ENCODE measurements at places on chromosomes 4 and X.
A peak's percentile ranks its signal among the peaks of the same experiment; 100 is the strongest.

- DNase-seq = no peak
Measured at GRCh38 chr4:26459054-26459755, 31.1 kb downstream of the CCKAR start.

- no peak for DNase-seq
Measured at GRCh38 chr4:112325530-112325929, 28.4 kb downstream of the ALPK1 start.

DNA sequence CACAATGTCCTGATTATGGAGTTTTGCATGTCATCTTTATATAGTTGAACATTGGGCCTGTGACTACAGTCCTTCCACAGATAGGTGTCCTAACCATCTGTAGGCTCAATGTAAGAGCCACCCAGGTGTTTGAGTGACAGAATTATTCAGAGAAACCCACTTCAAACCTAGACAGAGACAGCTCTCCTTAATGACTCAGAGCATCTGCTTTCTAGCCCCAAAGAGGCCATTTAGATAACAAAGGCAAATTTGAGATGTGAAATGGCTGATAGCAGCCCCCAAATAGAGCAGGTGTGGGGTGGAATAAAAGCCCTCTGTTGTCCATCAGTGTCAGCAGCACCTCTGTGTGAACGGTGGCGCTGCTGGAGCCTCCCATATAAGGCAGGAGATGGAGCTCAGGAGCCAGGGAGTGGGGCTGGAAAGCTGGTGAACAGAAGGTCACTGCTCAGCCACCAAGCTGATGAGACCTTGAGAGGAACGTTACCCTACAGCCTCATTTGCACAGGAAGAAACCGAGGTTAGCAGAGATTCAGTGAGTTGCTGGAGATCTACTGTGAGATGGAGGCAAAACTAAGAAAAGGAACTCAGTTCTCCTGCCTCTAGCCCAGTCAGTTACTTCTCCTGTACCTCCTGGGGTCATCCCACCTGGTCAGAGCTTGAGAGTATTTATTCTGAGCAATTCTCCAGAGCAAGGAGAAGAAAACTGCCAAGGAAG lies 153.3 kb upstream of the LNX1 start:
- DNase-seq = no peak

DNA sequence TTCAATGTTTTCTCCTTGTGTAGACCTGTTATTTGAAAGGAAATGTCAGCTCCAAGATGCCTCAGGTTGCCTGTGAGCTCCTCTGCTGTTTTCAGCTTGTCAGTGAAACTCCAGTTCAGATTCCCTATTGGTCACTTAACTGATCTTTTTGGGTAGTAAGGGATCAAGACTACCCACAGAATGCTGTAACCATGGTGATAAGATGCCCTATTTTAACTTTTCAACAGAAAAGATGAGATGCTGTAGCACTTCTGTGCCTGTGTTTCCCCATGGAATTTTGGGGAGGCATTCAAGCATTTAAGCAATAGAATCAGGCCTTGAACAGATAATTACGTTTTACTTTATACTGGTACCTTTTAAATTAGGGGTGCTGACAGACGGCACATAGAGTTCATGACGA lies 106.6 kb upstream of the H2AZ1 start:
- DNase-seq = no peak

- no peak for DNase-seq
Measured at GRCh38 chr4:90162566-90162965, 35.4 kb downstream of the CCSER1 start.

DNA sequence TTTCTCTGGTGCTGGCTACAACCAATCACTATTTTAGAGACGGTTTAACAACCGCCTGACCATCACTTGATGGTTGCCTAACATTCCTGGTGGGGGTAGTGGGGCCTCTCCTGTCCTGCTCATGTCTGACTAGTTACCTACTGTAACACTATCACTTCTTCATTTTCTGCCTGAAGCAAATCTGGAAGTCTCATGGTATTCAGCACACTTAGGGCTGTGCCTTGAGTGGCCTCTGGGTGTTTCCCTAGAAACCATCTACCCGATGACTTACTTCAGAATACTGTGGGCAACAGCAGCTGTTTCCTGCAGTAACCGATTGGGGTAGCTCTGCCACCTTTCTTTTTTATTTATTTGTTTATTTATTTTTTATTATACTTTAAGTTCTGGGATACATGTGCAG lies 880.1 kb upstream of the INTU start:
- no peak for DNase-seq

GRCh38 chrX:20974326-20974725 lies 399.9 kb upstream of the CNKSR2 start:
- no peak for DNase-seq

GRCh38 chrX:132101799-132102198 lies 26.0 kb downstream of the FRMD7 start:
- DNase-seq = no peak

GRCh38 chr4:98248934-98249333 lies 12.2 kb upstream of the RAP1GDS1 start:
- DNase-seq = no peak

GRCh38 chr4:123055943-123056342 lies 133.5 kb upstream of the NUDT6 start:
- no peak for DNase-seq

DNA sequence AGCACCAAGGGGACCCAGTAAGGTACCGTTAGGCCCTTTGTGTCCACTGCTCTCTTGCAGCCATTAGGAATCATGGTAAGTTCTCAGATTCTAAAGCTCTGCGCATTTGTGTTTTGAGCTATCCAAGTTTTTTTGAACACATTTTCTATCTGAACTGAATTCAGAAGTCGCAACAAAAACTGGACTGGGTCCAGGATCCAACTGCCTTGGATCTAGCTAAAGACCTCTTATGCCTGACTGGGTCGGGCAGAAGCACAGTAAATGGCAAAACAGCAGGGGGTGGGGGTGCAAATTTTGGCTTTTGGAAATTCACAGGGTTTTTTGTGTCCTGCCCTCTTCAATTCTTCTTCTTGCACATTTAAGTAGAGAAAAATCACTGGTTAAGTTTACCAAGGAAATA lies 30.0 kb downstream of the RCHY1 start:
- no peak for DNase-seq

- no peak for DNase-seq
Measured at GRCh38 chr4:74100531-74100930, 1.5 kb upstream of the CXCL2 start.

DNA sequence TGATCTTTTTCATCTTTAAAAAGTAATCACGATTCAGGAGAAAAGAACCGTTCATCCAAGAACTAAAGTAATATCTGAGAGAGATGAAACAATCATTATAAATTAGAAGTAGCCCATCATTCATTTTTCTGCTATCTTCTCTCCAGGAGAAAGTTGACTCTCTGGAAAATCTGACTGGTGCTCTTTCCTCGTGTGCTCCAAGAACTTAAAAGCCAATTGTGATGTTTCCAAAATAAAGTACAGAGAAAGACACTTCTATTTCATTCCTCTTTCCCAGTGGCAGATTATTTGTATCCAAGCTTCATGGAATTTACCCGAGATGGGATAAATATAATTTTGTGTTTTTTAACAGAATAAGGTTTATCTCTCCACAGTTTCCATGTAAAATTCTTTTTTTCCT lies 212.5 kb upstream of the NOCT start:
- DNase-seq = no peak

- no peak for DNase-seq
Measured at GRCh38 chr4:79757600-79757999, 315.4 kb downstream of the ANTXR2 start.

DNA sequence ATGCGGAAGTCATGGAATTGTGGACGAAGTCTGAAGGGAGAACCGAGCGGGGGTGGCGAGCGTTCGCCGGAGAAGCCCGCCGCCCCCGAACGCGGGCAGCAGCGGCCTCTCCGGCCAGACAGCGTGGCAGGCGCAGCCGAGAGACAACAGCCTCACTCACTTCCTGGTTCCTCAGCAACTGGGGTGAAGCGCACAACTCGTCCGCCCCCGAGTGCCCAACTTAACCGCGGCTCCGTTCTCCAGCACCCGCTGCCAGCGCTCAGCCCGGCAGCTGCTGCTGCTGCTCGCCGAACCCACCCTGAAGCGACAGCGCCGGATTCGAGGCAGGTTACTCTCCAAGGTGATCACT lies 68.0 kb downstream of the NOCT start:
- DNase-seq = peak; percentile 18

- DNase-seq = no peak
Measured at GRCh38 chr4:6235012-6235411, 34.6 kb upstream of the WFS1 start.

DNA sequence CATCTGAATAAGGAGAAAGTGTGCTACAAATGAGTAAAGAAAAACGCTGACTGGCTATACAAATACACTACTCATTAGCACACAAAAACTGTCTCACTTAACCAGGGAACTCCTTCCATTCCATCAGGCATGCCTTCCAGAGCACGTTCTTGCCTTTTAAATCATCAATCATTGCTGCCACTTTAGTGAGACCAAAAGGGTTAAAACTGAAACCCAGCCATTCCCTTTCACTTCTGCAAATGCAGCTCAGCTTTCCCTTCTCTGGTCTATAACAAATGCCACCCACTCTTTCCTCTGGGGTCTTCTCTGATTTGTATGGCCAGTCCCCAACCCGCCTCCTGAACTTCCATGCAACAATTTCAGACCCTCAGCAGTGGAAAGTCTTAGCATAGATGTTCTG lies 231.5 kb downstream of the TRIML1 start:
- DNase-seq = no peak

DNA sequence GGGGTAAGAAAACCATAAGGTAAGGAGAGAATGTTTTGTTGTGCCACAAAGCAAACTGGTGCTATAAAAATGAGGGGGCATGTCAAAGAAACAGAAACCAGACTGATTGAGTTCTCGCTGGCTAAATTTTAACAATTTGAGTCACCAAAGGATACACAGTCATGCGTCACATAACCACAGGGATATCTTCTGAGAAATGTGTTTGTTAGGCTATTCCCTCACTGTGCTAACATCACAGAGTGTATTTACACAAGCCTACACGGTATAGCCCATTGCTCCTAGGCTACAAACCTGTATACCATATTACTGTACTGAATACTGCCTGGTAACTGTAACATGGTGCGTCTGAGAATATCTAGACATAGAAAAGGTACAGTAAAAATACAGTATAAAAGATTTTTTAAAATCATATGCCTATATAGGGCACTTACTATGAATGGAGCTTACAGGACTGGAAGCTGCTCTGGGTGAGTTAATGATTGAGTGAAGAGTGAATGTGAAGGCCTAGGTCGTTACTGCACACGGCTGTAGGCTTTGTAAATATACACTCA lies 50.1 kb downstream of the FBXW7 start:
- no peak for DNase-seq

DNA sequence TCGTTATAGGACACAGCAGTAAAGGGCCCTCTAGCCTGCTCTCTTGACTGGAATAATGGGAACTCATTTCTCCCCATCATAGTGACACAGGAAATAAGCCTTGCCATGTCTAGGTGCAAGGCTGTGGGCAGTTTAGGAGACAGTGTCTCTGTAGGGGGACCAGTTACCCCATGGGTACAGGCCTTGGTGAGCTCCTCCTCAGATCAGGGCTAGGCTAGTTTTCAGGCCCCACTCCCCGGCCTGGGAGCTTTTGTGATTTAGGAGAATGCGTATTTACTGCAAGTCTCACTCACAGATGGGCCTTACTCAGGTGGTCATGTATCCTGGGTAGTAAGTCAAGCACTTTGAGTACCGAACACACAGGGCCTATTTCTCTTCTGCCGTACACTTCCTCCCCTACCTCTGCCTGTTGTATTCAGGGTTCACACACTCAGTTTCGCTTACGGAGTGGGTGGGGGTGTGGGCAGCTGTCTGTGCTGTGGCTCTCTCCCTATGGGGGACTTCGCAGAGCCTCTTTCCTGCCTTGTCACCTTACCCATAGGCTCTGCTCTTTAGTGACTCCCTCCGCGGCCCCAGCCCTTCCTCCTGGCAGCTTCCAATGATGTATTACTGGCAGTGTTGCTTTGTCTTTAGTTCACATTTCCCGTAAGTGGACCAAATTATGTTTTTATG lies 34.2 kb downstream of the FAM193A start:
- DNase-seq = no peak

DNA sequence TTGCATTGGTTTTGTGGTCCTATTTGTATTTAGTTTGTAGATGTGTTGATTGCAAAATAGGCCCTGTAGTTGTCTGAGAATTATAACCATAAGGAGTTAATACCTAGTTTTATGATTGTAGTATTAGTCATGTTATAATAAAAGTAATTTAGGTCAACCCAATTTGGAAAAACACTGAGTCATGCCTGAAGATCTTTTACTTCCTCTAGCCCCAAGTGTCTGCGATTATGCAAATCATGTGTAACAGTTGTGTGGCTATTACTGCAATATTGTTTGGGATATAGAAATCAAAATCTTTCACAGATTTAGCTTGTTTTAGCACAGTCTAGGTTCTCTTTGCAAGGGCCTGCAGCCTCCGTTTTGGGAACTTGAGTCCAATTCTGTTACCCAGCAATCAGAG lies 12.6 kb downstream of the SRD5A3 start:
- DNase-seq = no peak

DNA sequence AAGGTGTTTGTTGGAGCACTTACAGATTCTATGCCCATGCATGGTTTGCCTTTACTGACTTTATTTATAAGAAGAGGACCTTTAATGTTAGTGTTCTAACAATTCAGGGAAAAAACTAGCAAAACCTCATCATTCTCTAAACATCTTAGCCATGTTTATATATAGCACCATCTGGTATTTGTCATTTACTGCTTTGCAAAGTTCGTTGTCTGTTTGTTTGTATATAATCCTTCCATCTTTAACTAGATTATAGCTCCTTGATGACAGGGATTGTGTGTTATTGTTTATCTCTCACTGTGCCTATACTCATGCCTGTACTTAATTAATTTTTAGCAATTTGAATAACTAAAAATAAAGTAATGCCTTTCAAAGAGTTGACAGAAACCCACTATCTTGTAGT lies 170.6 kb upstream of the PACRGL start:
- no peak for DNase-seq

- DNase-seq = no peak
Measured at GRCh38 chrX:57445076-57445475, 146.7 kb upstream of the ZXDB start.

GRCh38 chr4:109989044-109989443 lies 76.4 kb downstream of the EGF start:
- DNase-seq = no peak

GRCh38 chr4:156188596-156188995 lies 234.9 kb upstream of the CTSO start:
- DNase-seq = no peak

GRCh38 chrX:45518552-45518951 lies 317.9 kb upstream of the DIPK2B start:
- DNase-seq = no peak

GRCh38 chr4:47942081-47942819 lies 27.9 kb upstream of the NFXL1 start:
- no peak for DNase-seq

GRCh38 chrX:4909348-4909747 lies 1195.9 kb upstream of the PRKX start:
- no peak for DNase-seq

DNA sequence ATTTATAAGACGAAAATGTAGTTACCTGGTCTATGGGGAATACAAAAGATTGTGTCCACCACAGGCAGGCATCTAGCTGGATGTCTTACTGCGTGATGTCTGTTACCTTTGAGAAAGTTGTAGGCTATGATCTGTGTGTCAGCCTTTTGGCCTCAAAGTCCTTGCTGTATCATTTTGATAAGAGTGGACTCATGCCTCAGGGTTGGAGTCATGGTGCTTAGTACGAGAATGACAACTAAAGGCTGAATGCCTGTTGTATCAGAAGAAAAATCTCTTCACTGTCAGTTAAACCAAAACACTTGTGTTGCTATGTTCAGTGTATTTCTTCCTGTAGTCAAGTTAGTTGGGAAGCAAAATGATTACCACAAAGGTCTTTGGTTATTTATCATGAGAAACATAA lies 226.2 kb downstream of the ARHGAP10 start:
- no peak for DNase-seq

- no peak for DNase-seq
Measured at GRCh38 chr4:165814256-165815020, 58.6 kb upstream of the TLL1 start.
